ENCODE measurements at places on chromosomes 3 and 15.
A peak's percentile ranks its signal among the peaks of the same experiment; 100 is the strongest.

GRCh38 chr3:72255791-72256559 is 471.0 kb upstream of the PROK2 start:
- DNase-seq, result peak; percentile 52

DNA sequence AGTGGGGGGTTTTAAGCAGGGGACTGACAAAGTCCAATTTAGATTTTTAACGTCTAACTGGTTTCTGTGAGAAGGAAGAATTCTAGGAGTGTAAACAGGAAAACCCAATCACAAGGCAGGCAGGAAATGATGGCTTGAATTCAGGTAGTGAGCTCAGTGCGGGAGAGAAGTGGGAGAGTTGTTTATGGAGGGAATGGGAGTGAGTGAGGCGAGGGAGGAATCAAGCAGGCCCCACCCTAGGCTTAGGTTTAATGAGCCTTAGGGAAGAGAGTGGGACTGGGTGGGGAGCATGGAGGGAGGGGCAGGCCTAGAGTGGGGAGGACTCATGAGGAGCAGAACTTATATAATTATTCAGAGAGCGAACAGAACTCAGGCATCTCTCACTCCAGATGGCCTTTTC is 17.9 kb downstream of the VIPR1 start:
- no peak for DNase-seq

DNA sequence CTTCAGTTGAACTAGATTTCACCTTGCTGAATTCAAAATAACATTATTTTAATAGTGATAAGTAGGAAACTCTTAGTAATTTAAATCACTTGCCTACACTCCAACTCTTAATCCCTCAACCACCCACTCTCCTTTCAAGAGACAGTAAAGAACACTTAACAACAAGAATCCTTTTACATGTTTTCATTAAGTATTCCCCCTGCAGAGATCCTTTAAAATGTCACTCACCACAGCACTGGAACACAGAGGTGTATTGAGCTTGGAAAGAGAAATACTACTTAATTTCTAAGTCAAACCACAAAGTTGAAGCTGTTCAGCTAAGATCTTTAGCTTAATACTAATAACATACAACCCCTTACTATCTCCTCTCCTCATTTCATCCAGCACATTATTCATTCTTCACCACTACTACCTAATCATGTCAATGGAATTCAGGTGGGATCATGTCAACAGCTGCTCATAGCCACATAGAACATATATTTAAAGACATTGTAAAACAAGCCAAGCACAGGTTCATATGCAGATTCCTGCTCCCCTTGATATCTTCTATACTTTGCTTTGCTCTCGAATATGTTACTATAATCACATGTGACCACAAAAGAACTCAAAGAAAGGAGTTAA is 40.5 kb downstream of the IMPG2 start:
- DNase-seq, result peak; percentile 73

GRCh38 chr3:50516440-50516871 is 13.0 kb upstream of the CACNA2D2 start:
- DNase-seq, result no peak

GRCh38 chr3:137012097-137012501 is 54.3 kb downstream of the IL20RB start:
- DNase-seq, result no peak

- no peak for DNase-seq
Measured at GRCh38 chr15:75671730-75672602, 24.3 kb downstream of the SNX33 start.

DNA sequence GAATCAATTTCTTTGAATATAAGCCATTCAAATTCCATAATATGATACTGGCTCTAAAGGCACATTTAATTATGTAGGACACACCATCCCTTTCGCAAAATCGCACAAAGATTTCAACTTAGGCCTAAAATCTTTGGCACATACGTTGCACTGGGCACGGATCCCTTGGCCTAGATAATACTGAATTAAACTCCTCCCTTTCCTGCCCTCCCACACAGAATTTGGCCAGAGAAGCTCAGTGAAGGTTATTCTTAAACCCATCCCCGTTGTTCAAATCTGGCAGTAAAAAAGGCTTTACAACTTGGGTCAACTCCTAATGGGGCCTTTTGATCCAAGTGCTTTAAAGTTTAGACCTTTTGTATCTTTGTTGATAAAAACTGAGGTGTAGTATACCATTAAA is 247.2 kb downstream of the PTPRG start:
- no peak for DNase-seq

DNA sequence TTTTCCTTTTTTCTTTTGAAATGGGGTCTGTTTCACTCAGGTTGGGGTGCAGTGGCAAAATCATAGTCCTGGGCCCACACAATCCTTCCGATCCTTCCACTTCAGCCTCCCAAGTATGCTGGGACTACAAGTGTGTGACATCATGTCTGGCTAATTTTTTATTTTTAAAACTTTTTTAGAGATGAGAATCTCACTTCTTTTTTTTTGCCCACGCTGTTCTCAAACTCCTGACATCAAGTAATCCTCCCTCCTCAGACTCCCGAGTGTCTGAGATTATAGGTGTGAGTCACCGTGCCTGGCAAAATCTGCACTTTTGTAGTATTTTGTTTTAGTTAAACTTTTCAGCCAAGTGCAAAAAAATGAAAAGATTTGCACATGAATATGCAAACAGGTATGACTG is 171.0 kb downstream of the FNDC3B start:
- no peak for DNase-seq

GRCh38 chr15:40098489-40099261 is 10.0 kb downstream of the BMF start:
- DNase-seq, result peak; percentile 78

- no peak for DNase-seq
Measured at GRCh38 chr15:92663250-92663951, 7.8 kb upstream of the FAM174B start.

DNA sequence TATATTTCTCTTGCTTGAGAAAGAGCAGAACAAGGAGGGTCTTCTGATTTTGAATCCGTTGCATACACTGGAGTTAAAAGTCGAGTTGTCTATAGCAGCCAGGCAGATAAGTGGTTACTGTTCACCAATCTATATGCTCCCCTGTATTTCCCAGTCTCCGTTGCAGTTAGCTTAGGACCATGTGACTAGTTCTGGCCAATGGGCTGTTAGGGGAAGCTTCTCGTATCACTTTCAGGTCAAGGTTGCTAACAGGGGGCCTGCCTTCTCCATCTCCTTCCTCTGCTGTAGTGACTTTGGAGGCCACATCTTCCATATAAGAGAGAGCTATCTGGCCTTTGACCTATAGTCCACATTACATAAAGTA is 188.5 kb upstream of the KBTBD8 start:
- no peak for DNase-seq

DNA sequence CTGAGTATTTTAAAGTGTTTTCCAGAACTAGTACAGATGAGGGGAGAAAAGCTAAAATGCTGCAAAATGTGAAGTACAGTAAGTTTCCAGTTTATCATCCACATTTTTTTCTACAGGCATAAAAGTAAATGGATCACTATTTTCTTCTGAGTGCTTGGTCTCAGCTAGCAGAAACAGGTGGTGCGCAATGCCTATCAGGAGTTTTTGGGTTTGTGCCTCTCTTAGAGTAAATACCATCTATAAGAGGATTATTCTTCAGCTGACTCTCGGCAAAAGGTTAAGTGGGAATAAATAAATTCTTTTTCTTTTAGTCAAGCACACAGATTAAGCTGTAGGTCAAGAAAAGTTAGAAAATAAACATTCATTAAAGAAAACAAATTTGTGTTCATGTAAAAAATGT is 1027.7 kb downstream of the PLOD2 start:
- no peak for DNase-seq

DNA sequence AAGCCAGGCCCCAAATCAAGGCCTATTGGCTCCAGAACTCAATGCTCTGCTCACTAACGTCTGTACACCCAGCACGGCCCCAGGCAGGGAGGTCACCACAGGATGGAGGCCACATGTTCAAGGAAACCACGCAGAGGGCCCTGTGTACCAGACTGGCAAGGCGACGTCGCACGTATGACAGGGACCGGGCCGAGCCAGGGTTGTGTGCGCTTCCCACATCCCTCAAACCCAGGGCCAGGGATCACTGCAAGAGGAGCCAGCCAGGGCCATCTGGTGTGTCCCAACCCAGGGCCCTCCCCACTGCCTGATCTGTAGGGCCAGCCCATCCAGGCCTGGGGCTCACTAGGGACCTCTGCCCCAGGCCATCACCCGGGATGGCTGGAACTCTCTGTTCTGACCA is 62.0 kb downstream of the ZNF445 start:
- DNase-seq, result no peak

DNA sequence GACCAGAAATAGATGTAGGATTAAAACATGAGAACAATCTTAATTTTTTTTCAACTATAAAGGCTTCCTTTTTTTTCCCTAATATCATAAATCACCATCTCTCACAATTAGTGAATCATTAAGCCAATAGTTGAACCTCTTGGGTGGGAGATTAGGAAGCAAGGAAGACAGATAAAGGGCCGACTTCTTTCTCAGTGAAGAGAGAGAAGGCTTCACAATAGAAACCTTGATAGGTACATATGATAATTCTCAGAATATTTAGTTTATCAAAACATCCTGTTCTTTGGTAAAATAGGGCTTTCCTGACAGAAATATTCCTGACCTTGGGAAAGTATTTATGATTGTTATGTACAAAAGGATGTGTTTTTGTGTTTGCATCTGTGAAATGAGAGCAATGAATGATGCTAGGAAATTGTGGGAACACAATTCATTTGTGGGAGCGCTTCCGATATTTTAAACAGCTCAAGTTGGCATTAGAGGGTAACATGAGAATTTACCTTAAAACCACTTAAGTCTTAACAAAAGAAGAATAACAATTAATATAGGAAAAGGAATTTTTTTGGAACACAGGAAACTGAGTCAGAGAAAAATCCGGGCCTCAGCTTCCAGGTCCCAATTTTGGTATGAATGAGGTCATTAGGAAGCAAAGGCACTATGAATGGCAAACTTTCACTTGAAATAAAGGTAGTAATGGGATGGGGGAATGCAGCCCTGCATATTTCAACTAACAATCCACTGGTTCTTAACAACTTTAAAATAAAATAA is 263.2 kb upstream of the TGFBR2 start:
- DNase-seq, result peak; percentile 63

DNA sequence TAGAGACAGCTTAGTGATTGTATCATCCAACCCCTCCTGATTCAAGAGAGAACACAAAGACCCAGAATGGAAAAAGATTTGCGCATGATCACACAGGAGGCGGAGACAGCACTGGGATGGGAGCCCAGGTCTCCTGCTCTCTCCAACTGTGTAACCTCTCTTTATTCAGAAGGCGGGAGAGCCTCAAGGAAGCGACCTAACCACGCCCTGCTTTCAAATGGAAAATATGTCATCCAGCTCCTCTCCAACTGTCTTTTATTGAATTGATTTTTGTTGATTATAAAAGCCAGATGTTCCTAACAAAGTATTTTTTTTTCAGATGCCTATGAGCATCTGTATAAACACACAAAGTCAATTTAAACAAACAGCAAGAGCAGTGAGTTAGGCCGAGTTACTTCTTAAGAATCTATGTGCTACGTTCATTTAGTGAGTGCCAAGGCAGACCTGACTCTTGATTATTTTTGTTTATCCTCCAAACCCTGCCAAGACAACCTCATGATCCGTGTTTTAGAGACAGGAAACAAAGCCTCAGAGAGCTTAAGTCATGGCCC is 74.5 kb downstream of the BFSP2 start:
- no peak for DNase-seq

- DNase-seq, result no peak
Measured at GRCh38 chr3:37601832-37602231, 259.8 kb upstream of the CTDSPL start.

- DNase-seq, result no peak
Measured at GRCh38 chr15:57575363-57575762, 16.3 kb upstream of the MYZAP start.

DNA sequence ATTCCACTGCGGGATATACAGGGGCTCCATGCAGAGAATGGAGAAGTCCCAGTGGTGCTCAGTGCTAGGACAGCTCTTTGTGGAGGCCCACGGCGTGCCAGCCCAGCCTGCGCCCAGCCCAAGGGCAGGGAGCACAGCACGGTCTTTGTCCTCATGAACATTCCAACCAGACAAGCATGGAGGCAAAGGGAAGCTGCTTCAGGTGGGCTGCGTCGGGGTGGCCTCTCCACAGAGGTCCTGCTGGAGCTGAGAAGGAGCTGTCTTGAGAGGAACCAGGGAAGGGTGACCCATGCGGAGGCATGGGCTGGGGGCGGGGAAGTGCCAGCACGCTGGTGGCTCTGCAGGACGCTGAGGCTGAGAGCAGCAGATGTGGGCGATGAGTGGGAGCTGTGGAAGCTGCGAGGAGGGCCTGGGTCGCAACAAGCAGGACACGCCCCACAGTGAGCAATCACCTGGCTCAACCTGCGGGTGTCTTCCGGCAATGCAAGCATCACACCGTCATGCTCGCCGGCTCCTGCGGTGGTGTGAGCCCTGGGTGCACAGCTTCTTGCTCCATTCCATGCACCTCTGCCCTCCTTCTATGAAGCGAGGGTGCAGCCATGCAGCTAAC is 14.0 kb upstream of the KLF15 start:
- DNase-seq, result no peak

DNA sequence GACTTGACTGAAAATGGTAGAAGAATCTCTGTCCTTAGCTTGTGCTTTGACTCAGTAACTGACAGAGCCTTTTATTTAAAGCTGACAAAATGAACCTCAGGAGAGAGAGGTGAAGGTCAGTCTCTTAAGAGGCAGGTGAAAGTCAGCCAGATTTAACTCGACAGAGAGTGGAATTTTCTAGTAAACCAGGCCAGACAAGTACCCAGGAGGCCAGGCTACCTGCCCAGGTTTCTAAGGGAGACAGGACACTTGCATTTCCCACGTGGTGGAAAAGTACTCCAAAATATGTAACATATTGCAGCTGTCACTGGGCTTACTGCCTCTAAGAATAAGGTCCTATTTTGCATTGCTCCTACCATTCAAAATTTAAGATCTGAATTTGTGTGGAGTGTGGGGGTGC is 167.9 kb downstream of the FMN1 start:
- DNase-seq, result no peak

DNA sequence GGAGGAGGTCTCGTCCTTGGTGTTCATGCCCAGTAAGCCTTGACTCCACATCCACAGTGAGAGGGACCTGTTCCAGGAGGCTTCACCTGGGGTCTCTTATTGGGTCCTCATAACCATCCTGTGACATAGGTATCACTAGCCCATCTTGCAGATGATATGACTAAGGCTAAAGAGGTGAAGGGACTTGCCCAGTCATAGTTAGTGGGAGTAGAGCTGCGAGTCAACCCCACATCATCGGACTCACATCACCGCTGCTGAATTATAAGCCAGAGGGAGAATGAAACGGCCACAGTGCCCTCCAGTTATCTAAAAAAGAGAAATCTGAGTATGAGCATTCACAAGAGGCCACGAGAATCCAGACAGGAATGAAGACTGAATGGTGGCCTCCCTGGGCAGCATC is 66.0 kb downstream of the MESD start:
- DNase-seq, result peak; percentile 56

GRCh38 chr3:175422744-175423143 is 563.6 kb downstream of the NAALADL2 start:
- peak; percentile 35 for DNase-seq

GRCh38 chr15:32651229-32651837 is 9.8 kb downstream of the SCG5 start:
- peak; percentile 69 for DNase-seq

DNA sequence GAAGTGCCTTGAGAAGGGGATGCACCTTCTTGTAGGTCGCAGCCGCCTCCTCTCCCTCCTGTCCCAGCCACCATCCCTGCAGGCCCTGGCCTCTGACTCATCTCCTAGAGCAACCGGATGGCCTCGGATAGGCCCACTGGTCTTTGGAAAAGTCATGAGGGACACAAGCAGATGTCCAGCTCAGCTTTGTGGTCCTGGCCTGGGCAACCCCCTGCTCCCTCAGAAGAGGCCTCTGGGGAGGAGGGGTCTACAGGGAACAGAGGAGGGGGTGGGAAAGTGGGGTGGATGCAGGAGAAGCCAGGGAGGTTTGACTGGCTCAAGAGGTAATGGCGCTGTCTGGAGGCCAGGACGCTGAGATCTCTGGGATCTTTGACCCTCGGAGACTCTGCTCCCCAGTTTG is 259.2 kb upstream of the TLE3 start:
- no peak for DNase-seq

Data from bronchial epithelial cell (primary cell).